ENCODE measurements at places on chromosomes 3 and 15. TPM values are rescaled to one million over a fixed set of nuclear protein-coding genes. Genes with fewer than 3 reads are reported as not detected.

The CHRD gene
- 1.4 TPM for total RNA-seq

DNA sequence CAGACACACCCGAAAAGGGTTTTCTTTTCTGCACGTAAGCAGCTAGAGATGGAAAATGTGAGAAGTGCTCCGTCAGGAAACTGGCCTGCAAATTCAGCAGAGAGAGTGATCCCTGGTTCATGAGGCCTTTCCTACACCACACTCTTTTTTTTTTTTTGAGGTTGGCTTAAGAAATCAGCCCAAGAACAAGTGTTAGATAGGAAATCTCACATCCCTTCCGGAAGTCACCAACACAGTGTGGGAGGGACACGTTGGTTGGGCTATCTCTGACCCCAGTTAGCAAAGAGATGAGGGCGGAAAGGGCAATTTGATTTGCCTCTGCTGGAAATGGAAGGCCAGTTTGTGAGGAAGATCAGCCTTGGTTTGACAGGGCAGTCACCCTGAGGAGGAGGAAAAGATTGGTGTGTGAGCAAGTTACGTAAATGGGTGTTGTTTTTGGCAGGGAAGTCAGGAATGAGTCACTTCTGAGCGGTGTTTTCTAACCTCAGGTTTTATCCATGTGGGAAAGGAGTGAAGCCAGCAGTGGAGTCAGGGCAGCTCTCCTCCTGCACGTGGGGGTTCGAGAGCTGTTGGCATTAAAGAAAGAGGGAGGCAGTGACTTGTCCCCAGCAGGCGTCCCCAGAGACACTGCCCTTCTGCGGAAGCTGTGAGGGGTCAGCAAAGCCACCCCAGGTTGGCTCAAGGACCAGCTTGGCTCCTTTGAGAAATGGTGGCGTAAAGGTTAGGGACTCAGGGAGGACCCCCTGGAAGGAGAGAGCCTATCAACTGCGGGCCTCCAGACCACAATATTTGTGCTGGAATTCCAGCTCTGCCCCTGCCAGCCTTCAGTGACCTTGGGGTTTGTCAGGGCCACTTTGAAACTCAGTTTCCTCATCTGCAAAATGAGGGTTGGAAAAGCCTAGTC lies 237.6 kb upstream of the BHLHE40 start:
- no peaks in the 10 kb centered on the region for H3K36me3 ChIP-seq
- H3K4me3 ChIP-seq = no peak overlapping the region
- H3K27me3 ChIP-seq = no peaks in the 10 kb centered on the region
- peak; percentile 89 for DNase-seq

DNA sequence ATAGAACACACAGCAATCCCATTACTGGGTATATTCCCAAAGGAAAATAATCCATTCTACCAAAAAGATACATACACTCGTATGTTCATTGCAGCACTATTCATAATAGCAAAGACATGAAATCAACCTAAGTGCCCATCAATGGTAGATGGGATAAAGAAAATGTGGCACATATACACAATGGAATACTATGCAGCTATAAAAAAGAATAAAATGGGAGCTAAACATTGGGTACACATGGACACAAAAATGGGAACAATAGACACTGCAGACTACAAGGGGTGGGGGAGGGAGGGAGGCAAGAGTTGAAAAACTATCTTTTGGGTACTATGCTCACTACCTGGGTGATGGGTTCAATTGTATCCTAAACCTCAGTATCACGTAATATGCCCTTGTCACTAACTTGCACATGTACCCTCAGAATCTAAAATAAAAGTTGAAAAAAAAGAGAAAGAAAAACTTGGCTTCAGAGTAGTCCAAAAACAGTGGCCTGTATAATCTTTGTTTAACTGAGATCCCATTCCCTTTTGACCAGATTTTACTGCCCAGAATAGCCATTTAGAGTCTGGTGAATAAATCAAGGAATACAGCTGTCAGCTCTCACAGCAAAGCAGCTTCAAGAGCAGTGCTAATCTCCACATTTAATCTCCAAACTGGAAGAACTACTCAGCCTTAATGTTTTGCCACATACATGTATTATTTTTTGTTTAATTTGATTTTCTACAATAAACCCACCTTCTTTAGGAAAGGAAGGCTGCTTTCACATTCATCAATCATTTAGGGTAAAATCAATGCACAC lies 54.5 kb upstream of the XRN1 start:
- peaks cover 22% of the 10 kb centered on the region for H3K4me1 ChIP-seq
- H3K27me3 ChIP-seq = no peaks in the 10 kb centered on the region
- H3K27ac ChIP-seq = peak overlapping the region; percentile 67
- no peak for DNase-seq
- no peak overlapping the region for H3K4me3 ChIP-seq

DNA sequence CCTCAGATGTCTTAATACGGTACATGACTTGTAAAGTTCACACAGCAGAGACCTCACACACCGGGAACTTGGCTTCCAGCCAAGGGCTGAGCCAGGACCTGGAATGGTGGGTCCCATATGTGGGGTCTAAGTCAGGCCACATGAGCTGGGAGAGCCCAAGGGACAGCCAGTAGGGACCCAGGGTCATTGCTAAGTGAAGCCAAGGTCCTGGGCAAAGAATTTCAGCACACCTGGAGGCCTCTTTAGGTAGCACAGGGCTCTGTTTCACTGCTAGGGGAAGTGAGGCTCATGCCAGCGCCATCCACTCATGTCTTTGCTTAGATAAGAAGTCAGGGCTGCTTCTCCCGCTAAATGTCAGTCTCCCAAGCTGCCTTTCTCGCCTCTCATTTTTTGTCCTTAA lies 116.6 kb upstream of the TLE3 start:
- H3K27ac ChIP-seq = no peak overlapping the region
- no peak overlapping the region for H3K4me3 ChIP-seq
- H3K4me1 ChIP-seq = no peaks in the 10 kb centered on the region

GRCh38 chr15:88894348-88894818 lies 961 bp downstream of the HAPLN3 start:
- peaks cover 47% of the 10 kb centered on the region for H3K4me1 ChIP-seq
- no peaks in the 10 kb centered on the region for H3K27me3 ChIP-seq
- peak overlapping the region; percentile 71 for H3K4me3 ChIP-seq

The SLC22A13 gene
- 0.33 TPM for total RNA-seq

The PPM1L gene
- 23.8 TPM for total RNA-seq

GRCh38 chr15:84748274-84749110 lies at the start of gene ZNF592:
ZNF592 (plus strand) TSS chr15:84748592; CDS start chr15:84782676, 34,084 bp downstream.
- peak within 1 kb of the TSS; percentile 89 for H3K4me3 ChIP-seq
- H3K27me3 ChIP-seq = no peaks in the 10 kb centered on the region
- H3K36me3 ChIP-seq = no peaks in the 10 kb centered on the region
- peaks cover 31% of the 10 kb centered on the region for H3K4me1 ChIP-seq
- H3K27ac ChIP-seq = peak within 1 kb of the TSS; percentile 94
- DNase-seq = no peak
